Activated CD4-positive, CD25-positive, alpha-beta regulatory T cell treated with anti-CD3 and anti-CD28 coated beads, Interleukin-2, amount 50 U/mL, for 16 hours (primary cell): ENCODE measurements at places on chromosomes 12 and 14.

GRCh38 chr14:88933191-88933590 is 108.7 kb downstream of the TTC8 start:
- DNase-seq: no peak

DNA sequence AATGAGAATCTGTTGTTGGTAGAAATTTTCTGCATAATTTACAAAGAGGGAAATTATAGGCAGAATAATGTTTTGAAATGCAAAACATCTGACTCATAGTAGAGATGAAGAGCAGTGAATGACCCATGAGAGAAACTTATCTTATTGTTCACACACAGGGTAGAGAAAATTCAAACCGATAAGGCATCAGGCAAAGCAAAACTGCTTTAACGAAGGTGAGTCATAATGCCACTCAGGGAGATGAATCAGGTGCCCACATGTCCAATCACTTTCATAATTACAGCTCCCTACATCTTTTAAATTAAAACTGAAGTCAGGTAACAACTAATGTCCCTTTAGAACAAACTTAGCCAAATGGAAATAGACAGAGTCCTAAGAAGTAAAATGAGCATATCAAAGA is 265.6 kb upstream of the GARIN6 start:
- no peak for DNase-seq

- DNase-seq: no peak
Observed at GRCh38 chr14:95095996-95096395, 61.3 kb downstream of the DICER1 start.

DNA sequence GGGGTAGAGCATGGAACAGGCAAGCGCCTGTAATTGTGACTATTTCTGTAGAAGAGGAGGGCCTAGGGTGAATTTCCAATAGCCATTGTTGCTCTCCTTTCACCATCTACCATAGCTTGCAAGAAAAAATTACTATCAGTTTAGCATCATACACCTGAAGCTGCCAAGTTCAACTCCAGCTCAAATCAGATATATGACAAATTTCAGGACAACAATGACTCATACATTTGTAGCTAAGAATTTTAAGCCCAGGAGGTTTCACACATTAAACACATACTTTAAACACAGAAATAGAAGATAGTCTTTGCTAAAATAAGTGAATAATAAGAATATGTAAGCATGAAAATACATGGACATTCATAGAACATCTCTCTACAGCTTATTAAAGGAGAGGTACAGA is 17.6 kb upstream of the G2E3 start:
- DNase-seq: no peak

DNA sequence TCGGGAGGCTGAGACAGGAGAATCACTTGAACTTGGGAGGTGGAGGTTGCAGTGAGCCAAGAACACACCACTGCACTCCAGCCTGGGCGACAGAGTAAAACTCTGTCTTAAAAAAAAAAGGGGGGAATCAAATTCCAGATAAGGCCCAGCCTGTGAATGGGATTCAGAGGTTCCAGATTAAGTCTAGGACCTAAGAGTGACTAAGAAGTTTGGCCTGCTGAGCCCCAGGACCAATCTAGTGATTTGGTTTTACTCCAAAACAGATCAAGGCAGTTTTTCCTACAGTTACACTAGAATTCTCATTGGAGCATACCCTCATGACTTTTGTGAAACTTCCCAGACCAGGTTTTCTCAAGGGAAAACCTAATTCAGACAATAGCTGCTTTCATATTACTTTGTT is 22.8 kb downstream of the EXOC5 start:
- DNase-seq: no peak

DNA sequence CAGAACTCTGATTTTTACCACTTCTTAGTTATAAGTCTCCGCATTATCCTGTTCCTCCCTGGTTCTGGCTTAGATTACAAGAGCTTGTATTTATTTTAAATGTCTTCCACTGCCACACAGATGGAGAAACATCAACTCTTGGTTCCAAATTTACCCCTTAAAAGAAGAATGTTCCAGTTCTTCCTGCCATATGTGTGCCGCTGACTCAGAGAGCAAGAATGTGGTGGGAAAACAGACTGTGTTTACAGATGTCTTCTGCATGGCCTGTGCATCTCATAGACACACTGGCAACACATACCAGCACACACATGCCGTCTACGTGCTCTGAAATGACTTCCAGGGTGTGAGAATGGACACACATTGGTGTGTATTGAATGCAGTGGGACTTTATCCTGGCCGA is 383.0 kb downstream of the LRIG3 start:
- no peak for DNase-seq
